A549 treated with Mapracorat at 1 μM for 4 hours (cell line): ENCODE measurements at places on chromosomes 4 and X. TPM values are rescaled to one million over a fixed set of nuclear protein-coding genes. Genes with fewer than 3 reads are reported as not detected.

The GAGE12J gene
- not detected in 5 replicates for total RNA-seq

The RASGEF1B gene
- not detected in 5 replicates for total RNA-seq

The BMX gene
- total RNA-seq = not detected in 5 replicates

The DMRTC1 gene
- not detected in 5 replicates for total RNA-seq

The TSPAN7 gene
- total RNA-seq = 1.8 to 2.9 TPM (median 2.5 TPM) in 5 replicates

The BEX5 gene
- not detected in 5 replicates for total RNA-seq

The PCSK1N gene
- total RNA-seq = 19.4 to 53.5 TPM (median 48.4 TPM) in 5 replicates

The XKRX gene
- total RNA-seq = 0.59 to 0.95 TPM (median 0.65 TPM) in 5 replicates

The FAM47A gene
- total RNA-seq = not detected in 5 replicates

The ZCCHC12 gene
- total RNA-seq = 0.10 to 0.24 TPM (median 0.19 TPM) in 5 replicates

The TMSB15B gene
- total RNA-seq = 5.0 to 8.8 TPM (median 6.9 TPM) in 5 replicates

The CXorf51A gene
- not detected in 5 replicates for total RNA-seq

The BGN gene
- 0.07 to 0.08 TPM in 2 of 5 replicates, not detected in the others for total RNA-seq

The AFF2 gene
- total RNA-seq = 0.02 TPM in 1 of 5 replicates, not detected in the others

The SOD3 gene
- not detected in 5 replicates for total RNA-seq

The ETNPPL gene
- total RNA-seq = not detected in 5 replicates

The AKAP17A gene
- 25.9 to 37.5 TPM (median 36.2 TPM) in 5 replicates for total RNA-seq

The NEIL3 gene
- total RNA-seq = 7.7 to 10.5 TPM (median 8.7 TPM) in 5 replicates

The WWC2 gene
- total RNA-seq = 12.3 to 18.5 TPM (median 16.5 TPM) in 5 replicates

The TMEM187 gene
- total RNA-seq = 4.3 to 7.9 TPM (median 6.0 TPM) in 5 replicates

The NDNF gene
- total RNA-seq = not detected in 5 replicates

The GLRB gene
- total RNA-seq = 0.59 to 1.2 TPM (median 1.1 TPM) in 5 replicates

The ADGRG4 gene
- not detected in 5 replicates for total RNA-seq

The NXF2B gene
- total RNA-seq = not detected in 5 replicates

The GC gene
- total RNA-seq = not detected in 5 replicates

The CITED1 gene
- total RNA-seq = 0.81 to 3.0 TPM (median 1.9 TPM) in 5 replicates
